Muscle of leg (tissue), 16 donors: ENCODE measurements at places on chromosomes 16 and 17. TPM values are rescaled to one million over a fixed set of nuclear protein-coding genes. Genes with fewer than 3 reads are reported as not detected.

Gene MYH8
- total RNA-seq, result 1,461 TPM

Gene NPIPB6
- total RNA-seq, result 2.0 TPM

DNA sequence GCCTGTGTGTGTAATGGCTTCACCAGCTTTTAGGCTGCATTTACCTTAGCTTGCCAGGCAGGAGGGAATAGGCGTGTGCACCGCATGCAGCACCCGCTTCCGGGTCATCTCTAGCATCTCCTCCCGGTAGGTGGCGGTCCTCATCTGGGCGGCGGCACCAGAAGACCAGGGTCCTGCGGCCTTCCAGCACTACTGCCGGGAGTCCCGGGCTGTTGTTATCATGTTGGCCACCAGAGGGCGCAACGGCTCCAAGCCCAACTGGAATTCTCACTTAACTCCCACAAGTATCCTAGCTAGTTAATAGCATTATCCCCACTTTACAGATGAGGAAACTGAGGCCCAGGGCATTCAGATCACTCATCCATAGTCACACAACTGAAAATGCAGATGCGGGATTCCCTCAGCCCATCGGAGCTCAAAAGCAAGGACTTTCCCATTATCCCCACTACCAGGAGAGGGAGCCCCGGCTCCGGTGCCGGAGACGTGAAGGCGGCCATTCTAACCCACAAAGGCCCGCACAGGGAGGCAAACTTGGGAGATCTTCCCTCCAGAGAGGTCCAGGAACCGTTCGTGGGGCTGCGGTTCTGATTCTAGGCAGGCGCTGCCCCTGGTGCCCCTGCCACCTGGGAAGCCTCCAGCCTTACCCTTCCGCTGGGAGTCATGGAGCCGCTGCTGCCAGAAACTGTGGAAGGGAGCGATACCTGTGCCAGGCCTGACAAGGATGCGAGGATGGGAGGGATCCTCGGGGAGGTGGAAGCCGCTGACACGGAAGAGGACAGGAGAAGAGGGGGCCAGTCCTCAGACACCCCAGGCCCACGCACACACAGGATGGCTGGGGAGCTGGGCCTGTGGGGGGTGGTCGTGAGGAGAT lies 23.9 kb downstream of the LGALS9 start:
- DNase-seq, result peak; percentile 62
- no peak overlapping the region for H3K27ac ChIP-seq
- no peaks in the 10 kb centered on the region for H3K4me1 ChIP-seq

Gene KRT36
- not detected for total RNA-seq

DNA sequence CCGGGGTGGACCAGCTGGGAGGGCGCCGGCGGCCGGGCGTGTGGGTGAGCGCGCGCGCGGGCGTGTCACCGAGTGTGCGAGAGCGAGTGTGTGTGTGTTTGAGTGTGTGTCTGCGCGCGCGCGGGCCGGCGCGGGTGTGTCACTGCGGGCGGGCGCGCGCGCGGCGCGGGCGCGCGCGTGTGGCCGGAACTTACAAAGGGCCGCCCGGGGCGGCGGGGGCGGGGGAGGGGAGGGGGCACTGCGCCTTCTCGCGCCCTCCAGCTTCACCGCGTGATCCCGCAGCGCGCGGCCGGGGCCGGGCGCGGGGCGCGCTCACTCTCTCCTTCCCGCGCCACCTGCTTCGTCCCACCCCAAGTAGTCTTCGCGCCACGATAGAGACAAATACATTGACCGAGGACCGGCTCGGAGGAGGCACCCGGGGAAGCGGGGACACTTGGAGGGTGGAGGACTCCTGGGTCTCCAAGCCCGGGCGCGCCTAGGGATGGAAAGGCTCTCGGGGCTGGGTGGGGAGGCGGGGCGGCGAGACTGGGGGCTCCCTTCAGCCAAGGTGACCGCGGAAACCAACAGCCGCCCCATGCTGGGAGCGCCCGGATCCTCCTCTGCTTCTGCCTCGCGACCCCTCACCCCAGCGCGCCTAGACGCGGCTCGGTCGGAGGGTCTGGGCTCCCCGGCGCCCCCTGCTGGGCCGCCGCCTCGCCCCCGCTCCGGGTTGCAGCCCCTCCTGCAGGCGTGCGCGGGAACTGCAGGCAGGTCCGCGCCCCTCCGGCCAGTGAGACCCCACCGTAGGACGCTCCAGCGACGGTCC lies at the start of gene SRCIN1:
Gene SRCIN1, minus strand, starts transcription at position 112 of the 805 bp plus-strand sequence. CDS start 247 bp downstream, outside the sequence.
- H3K4me3 ChIP-seq, result peak within 1 kb of the TSS; percentile 44
- H3K27me3 ChIP-seq, result peaks cover 86% of the 10 kb centered on the region
- no peaks in the 10 kb centered on the region for H3K36me3 ChIP-seq
- peak; percentile 70 for DNase-seq
